ENCODE measurements at places on chromosomes 3 and 15. TPM values are rescaled to one million over a fixed set of nuclear protein-coding genes. Genes with fewer than 3 reads are reported as not detected.

Gene TM4SF1
- 44.9 TPM for total RNA-seq

Gene CORO2B
- total RNA-seq, result 10.7 TPM

Gene TMEM207
- not detected for total RNA-seq

Gene CCR4
- not detected for total RNA-seq

Gene LARP6
- total RNA-seq, result 211 TPM

Gene SLC22A13
- total RNA-seq, result 0.43 TPM

Gene GPR87
- total RNA-seq, result not detected

Gene SLC28A2
- total RNA-seq, result not detected

Gene SLC9A9
- total RNA-seq, result 8.8 TPM

Gene ST8SIA2
- not detected for total RNA-seq

Gene POTEB
- total RNA-seq, result not detected

Measured in placental pericyte (primary cell).